ENCODE measurements at places on chromosomes 7 and 10. TPM values are rescaled to one million over a fixed set of nuclear protein-coding genes. Genes with fewer than 3 reads are reported as not detected.

DNA sequence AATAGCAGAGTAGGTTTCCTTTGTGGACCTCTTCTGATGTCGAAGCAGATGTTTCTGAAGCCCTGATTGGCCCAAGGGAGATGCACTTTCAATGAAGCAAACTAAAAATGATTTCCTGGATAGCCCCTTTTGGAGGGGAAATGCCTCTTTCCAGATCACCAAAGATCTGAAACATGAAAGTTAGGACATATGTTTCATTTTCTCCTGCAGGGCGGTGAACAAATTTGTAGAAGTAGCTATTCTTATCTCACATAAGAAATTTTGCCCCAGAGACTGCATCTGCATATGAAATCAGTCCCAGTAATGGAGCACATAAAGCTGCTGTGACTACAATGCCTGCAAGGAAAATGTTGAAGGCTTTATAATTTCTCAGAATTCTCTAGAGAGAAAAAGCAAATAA lies 56.0 kb downstream of the THSD7A start:
- peaks cover 8% of the 10 kb centered on the region for H3K36me3 ChIP-seq
- H3K27ac ChIP-seq, result no peak overlapping the region

DNA sequence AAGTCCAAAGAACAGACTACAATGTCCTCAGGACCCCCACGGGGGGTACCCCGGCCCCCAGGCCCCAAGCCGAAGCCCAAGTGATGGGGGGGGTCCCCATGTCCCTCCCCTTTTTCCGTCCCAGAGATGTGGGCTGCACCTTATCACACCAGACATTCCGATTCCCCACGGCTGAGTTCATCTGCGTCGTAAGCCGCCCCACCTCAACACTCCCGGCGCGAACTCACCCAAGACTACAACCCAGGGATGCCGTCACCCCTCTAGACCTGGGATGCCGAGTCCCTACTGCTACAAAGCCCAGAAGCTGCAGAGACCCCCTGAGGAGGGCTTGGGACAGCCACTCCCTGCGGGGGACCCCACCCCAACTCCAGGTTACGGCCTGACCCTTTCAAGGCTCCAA lies 14.5 kb downstream of the PDGFA start:
- peaks cover 7% of the 10 kb centered on the region for H3K4me1 ChIP-seq
- DNase-seq, result no peak
- peak overlapping the region; percentile 40 for H3K27ac ChIP-seq
- H3K36me3 ChIP-seq, result peaks cover 9% of the 10 kb centered on the region

GRCh38 chr7:4713183-4713784 lies 31.2 kb downstream of the FOXK1 start:
- no peaks in the 10 kb centered on the region for H3K27me3 ChIP-seq
- no peak overlapping the region for H3K4me3 ChIP-seq

DNA sequence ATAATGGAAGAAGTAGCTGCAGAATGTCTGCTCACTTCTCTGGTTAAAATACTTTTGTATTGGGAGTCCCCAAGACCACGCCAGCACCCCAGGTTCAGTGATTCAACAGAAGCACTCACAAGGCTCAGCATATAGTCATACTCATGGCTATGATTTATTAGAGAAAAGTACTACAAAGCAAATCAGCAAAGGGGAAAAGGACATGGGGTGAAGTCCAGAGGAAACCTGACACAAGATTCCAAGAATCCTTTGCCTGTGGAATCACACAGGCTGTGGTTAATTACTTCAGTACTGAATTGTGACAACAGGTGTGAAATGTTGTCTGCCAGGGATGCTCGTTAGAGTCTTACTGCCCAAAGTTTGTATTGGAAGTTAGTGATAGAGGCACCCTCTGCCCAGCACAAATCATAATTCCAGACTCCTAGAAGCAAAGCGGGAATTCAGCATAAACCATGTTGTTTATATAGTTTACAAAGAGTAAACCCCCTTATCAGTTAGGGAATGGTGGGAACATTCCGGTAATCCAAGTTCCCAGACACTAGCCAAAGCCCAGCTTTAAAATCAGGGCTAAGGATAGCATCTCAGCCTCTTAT lies 79.4 kb downstream of the HYCC1 start:
- H3K4me1 ChIP-seq, result peaks cover 6% of the 10 kb centered on the region
- peaks cover 4% of the 10 kb centered on the region for H3K36me3 ChIP-seq
- H3K27ac ChIP-seq, result peak overlapping the region; percentile 43
- H3K27me3 ChIP-seq, result no peaks in the 10 kb centered on the region

DNA sequence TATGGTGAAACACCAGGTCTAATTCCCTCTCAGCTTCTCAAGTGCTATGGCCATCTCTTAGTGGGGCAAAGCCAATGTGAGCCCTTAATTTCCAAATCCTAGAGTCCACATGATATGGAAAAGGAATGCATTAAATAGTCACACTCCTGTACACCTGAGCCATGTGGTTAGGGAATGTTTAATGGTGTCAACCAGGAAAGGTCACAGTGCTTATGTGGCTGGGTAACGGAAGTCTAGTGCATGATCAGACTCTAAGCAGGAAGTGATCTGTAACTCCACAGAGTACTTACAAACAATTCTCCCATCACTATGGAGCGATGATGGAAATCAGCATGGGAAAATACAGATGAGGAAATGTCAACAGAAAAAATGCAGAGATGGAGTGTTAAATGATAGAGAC lies 148.8 kb downstream of the MAGI2 start:
- H3K27me3 ChIP-seq, result no peaks in the 10 kb centered on the region
- no peak overlapping the region for H3K27ac ChIP-seq
- no peak for DNase-seq
- H3K4me3 ChIP-seq, result no peak overlapping the region
- no peaks in the 10 kb centered on the region for H3K36me3 ChIP-seq

DNA sequence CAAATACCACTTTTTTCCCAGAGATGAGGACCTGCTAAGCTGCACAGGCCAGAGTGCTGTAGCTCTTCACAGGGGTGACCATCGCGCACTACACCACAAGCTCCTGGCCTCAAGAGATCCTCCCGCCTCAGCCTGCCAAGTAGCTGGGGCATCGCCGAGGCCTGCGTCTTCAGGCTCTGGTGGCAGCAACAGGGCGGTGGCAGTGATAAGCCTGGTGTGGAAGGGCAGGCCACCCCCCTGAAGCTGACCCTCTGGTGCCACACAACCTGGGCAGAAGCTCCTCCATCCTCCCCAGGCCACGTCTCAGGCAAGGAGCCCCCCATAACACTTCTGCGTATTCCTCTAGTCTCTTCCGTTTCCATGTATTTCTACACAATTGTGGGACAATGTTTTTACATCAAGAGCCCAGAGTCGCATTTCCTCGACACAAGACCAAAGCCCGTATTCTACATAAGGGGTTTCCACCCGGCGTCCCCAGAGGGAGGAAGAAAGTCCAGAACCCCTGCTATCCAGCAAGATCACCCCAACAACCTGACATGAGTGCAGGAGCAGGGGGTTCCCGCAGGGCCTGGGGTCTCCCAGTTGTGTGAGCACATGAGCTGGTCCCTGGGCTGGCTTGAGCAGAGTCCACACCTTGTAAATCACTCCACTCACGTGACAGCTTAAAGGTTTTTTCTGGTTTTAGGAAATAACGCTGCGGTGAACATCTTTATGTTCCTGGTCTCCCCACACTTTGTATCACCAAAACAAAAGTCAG lies 37.6 kb upstream of the NCAPG2 start:
- H3K27ac ChIP-seq, result no peak overlapping the region
- H3K27me3 ChIP-seq, result no peaks in the 10 kb centered on the region
- no peak for DNase-seq
- H3K4me3 ChIP-seq, result no peak overlapping the region
- H3K4me1 ChIP-seq, result no peaks in the 10 kb centered on the region
- peaks cover 37% of the 10 kb centered on the region for H3K36me3 ChIP-seq

- H3K4me3 ChIP-seq, result no peak overlapping the region
- no peak overlapping the region for H3K27ac ChIP-seq
- peaks cover 23% of the 10 kb centered on the region for H3K27me3 ChIP-seq
- H3K4me1 ChIP-seq, result no peaks in the 10 kb centered on the region
- H3K36me3 ChIP-seq, result no peaks in the 10 kb centered on the region
Observed at GRCh38 chr10:84755311-84755710, 426.9 kb downstream of the CCSER2 start.

- peaks cover 83% of the 10 kb centered on the region for H3K27me3 ChIP-seq
- DNase-seq, result peak; percentile 63
- no peak overlapping the region for H3K27ac ChIP-seq
- H3K4me1 ChIP-seq, result peaks cover 25% of the 10 kb centered on the region
- peak overlapping the region; percentile 62 for H3K4me3 ChIP-seq
Observed at GRCh38 chr7:155804897-155805825, 7.1 kb downstream of the SHH start.

DNA sequence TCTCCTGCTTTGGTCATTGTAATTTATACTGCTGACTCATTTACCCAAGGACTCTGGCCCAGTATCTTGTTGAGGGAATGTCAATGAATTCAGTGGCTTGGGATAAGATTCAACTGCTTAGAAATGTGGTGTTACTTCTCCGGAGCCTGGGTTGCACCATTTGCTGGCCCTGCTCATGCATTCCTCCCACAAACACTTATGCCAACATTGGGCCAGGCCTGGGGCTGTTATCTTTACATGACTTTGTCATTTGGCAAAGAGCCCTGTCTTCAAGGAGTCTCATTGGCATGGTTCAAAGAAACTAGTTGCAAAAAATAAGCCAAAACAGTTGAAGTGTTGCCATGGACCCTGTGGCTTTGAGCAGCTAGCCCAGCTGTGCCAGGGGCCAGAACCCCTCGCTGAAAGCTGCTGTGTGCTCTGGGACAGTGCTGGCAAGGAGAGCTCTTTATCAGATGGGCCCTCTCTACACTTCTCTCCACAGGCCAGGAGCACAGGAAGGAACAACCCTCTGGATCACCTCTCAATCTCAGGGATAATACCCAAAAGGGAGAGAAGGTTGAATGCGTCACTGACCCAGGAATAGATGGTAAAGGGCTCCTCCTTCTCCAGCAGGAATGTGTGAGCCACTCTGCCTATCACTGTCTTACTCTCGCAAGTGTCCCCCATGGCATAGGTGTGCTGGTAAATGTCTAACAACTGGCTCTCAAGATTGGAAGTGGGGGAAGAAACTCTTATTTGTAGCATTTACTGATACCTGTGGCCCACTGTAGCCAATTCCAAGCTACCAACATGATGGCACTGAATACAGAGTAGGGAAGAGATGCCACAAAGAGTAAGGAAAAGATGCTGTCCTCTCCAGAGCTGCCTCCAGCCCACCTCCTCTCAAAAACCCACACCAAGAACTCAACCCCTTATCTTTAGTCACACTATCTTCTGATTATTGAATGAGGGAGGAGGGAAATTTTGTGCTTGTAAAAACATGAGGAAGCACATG lies 23.5 kb upstream of the PDE1C start:
- H3K36me3 ChIP-seq, result no peaks in the 10 kb centered on the region
- DNase-seq, result no peak
- peaks cover 33% of the 10 kb centered on the region for H3K27me3 ChIP-seq
- no peaks in the 10 kb centered on the region for H3K4me1 ChIP-seq
- no peak overlapping the region for H3K27ac ChIP-seq

DNA sequence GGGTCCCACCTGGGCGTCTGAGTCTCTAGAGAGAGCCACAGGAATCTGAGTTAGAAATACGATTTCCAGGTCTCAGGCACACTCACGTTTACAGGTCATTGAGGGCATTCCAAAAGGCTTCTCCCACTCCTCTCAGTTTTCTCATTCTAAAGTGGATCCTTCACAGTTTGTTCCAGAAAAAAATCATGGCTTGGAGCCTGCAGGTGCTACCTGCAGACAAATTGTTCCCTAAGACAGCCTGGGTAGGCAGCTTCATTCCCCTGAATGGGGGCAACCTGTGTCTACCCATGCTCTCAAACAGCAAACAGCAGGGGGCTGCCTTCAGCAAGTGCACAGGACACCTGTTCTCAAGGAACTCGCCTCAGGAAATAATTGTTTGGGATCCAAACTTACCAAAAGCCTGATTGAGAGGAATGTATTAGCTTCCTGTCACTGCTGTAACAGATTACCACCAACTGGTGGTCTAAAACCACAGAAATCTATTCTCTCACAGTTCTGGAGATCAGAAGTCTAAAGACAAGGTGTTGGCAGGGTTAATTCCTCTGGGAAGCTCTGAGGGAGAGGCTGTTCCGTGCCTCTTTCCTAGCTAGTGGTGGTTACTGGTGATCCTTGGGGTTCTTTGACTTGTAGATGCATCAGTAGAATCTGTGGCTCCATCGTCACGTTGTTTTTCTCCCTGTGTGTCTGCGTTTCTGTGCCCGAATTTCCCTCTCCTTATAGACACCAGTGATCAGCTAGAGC lies 117.2 kb downstream of the RAB11FIP2 start:
- no peaks in the 10 kb centered on the region for H3K4me1 ChIP-seq
- H3K27ac ChIP-seq, result no peak overlapping the region
- no peaks in the 10 kb centered on the region for H3K36me3 ChIP-seq
- no peak overlapping the region for H3K4me3 ChIP-seq

GRCh38 chr7:142104550-142105527 lies 6.7 kb upstream of the MGAM2 start:
- H3K27ac ChIP-seq, result peak overlapping the region; percentile 51
- no peaks in the 10 kb centered on the region for H3K27me3 ChIP-seq
- no peak for DNase-seq
- H3K4me3 ChIP-seq, result no peak overlapping the region
- peaks cover 7% of the 10 kb centered on the region for H3K4me1 ChIP-seq
- no peaks in the 10 kb centered on the region for H3K36me3 ChIP-seq

GRCh38 chr10:23786594-23786993 lies 347.7 kb downstream of the OTUD1 start:
- H3K4me3 ChIP-seq, result no peak overlapping the region
- H3K27me3 ChIP-seq, result peaks cover 19% of the 10 kb centered on the region
- no peak overlapping the region for H3K27ac ChIP-seq
- H3K4me1 ChIP-seq, result no peaks in the 10 kb centered on the region
- H3K36me3 ChIP-seq, result no peaks in the 10 kb centered on the region

DNA sequence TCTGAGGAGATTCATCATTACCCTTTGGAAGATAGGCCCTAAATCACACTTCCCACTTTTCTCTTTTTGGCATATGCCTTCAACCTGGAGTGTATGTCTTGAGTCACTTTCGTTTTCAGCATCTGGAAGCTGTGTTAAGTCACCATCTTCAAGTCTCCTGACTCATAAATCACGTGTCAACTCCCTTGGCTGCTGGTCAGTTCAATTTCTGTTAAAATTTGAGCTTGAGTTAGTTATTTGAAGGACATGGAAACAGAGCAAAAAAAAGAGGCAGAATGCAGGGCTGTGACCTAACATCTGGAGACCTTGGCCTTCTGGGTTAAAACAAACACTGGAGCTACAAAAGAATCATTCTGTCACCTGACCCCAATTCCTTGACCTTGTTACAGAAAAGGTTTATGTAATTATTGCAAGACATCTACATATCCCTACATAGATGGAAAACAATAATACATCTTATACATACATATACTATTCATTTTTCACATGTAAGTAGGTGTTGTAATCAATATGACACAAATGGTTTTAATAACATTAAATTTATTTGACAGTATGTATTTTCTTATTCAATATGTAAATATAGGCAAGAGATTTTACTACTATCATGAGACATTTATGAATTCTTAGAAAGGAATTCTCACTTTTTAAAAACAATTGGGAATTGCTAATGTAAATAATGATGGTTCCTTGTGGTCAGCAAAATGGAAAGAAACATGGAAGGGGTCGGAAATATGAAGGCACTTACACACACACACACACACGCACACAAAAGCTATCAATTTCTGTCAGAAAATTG lies 169.7 kb upstream of the PHYHIPL start:
- DNase-seq, result no peak
- no peaks in the 10 kb centered on the region for H3K36me3 ChIP-seq
- no peak overlapping the region for H3K4me3 ChIP-seq
- peaks cover 10% of the 10 kb centered on the region for H3K4me1 ChIP-seq

- peaks cover 33% of the 10 kb centered on the region for H3K27me3 ChIP-seq
- peaks cover 30% of the 10 kb centered on the region for H3K4me1 ChIP-seq
- H3K4me3 ChIP-seq, result peak within 1 kb of the TSS; percentile 57
- H3K36me3 ChIP-seq, result no peaks in the 10 kb centered on the region
Observed at GRCh38 chr10:93757801-93758507, at the start of gene LGI1. LGI1 (plus strand) TSS chr10:93757936; CDS start chr10:93758145, 209 bp downstream.

Gene IQCE
- 26.6 TPM for total RNA-seq

Gene ERV3-1
- 57.6 TPM for total RNA-seq

Gene SPRN
- 0.50 TPM for total RNA-seq

Gene BRAT1
- 47.6 TPM for total RNA-seq

Gene IDI2
- total RNA-seq, result not detected

All from mesothelial cell of epicardium (in vitro differentiated cells).